ENCODE measurements at places on chromosomes 2 and 18. TPM values are rescaled to one million over a fixed set of nuclear protein-coding genes. Genes with fewer than 3 reads are reported as not detected.

Gene CCDC85A
- 0.70 TPM for total RNA-seq

Gene MAP3K19
- total RNA-seq, result not detected

Gene AQP12A
- total RNA-seq, result not detected

Gene OSR1
- total RNA-seq, result 2.6 TPM

Gene COL4A3
- total RNA-seq, result 3.9 TPM

Gene TRIM54
- not detected for total RNA-seq

Gene COLEC12
- total RNA-seq, result not detected

Gene GAREM1
- total RNA-seq, result 2.0 TPM

Gene VAMP5
- total RNA-seq, result not detected

Gene NT5DC4
- not detected for total RNA-seq

Gene SOWAHC
- 26.9 TPM for total RNA-seq

Gene DHRS9
- total RNA-seq, result 0.88 TPM

Gene CKAP2L
- total RNA-seq, result 14.0 TPM

Gene HOXD4
- not detected for total RNA-seq

Gene DYNAP
- not detected for total RNA-seq

Gene SPEG
- 22.9 TPM for total RNA-seq

Gene SFT2D3
- 6.6 TPM for total RNA-seq

Gene COL5A2
- total RNA-seq, result 3.0 TPM

Gene PMAIP1
- total RNA-seq, result 2.7 TPM

Gene METAP1D
- 4.3 TPM for total RNA-seq

Gene CNNM3
- 28.7 TPM for total RNA-seq

Gene GAD1
- 4.4 TPM for total RNA-seq

Gene PLGLB2
- total RNA-seq, result not detected

Gene GLB1L
- 35.4 TPM for total RNA-seq

Gene EML6
- total RNA-seq, result not detected

Gene C1QL2
- not detected for total RNA-seq

Gene CRACDL
- total RNA-seq, result not detected

Gene REL
- 8.6 TPM for total RNA-seq

Gene PLGLB1
- total RNA-seq, result 0.34 TPM

Gene FAM228A
- 1.5 TPM for total RNA-seq

Gene IL1F10
- not detected for total RNA-seq

Gene RAX
- not detected for total RNA-seq

Gene CSRNP3
- 0.75 TPM for total RNA-seq

Gene LOXHD1
- total RNA-seq, result not detected

Gene SALL3
- total RNA-seq, result not detected

Gene SLC30A3
- not detected for total RNA-seq

Gene CFAP221
- total RNA-seq, result 1.6 TPM

Gene CPSF3
- 38.3 TPM for total RNA-seq
